ENCODE measurements at places on chromosomes 12 and 14.

DNA sequence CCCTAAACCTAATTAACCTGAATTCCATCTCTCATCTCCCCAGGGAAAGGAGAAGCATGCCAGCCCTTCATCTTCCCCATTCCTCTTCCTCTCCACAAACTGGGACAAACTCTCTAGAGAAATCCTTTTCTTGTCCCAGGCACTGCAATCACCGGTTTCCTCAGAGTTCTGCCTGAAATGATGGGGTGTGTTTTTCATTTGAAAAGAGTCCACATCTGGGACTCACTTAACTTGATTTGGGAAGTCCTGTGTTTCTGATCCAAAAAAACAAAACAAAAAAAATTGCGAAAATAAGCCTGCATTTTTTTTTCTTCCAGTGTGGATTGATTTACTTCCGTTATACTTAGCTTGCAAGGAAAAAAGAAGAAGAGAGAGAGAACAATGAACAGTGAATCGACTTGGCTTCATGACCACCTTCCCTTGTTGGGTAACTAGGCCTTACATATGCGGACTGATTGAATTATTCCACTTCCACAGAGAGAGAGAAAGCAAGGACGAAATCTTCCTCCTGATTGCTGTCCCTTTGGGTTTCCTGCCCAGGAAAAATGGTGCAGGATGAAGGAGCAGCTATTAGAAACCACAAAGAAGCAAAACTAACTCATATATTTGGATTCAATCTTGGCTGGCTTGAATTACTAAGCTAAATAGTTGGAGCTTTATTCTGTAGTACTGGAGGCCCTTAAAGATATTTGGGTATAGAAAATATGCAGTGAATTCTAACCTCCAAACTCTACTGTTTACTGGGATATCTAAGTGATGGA lies 506.2 kb upstream of the TBX3 start:
- no peak for DNase-seq

GRCh38 chr12:25324861-25325260 lies 74.1 kb upstream of the KRAS start:
- DNase-seq: no peak

GRCh38 chr14:39310051-39310450 lies 76.3 kb downstream of the MIA2 start:
- DNase-seq: no peak

GRCh38 chr14:30621354-30621939 lies 672 bp upstream of the SCFD1 start:
- no peak for DNase-seq

DNA sequence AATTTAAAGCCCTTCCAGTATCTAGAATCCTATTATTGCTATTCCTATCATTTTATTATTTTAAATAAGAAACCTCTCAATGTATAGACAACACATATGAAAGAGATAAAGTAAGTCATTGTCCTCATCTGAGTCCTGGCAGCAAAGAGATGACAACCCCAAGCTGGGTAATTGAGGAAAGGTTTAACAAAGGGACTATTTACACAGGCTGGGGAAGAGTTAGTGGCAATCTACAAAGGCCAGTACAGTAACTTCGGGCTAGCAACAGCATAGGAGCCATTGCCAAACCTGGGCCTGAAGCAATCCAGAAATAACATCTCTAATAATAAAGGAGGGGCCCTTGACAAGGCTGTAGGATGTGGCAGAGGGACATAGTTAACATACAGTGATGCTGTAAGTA lies 11.2 kb downstream of the PDE6H start:
- DNase-seq: no peak

DNA sequence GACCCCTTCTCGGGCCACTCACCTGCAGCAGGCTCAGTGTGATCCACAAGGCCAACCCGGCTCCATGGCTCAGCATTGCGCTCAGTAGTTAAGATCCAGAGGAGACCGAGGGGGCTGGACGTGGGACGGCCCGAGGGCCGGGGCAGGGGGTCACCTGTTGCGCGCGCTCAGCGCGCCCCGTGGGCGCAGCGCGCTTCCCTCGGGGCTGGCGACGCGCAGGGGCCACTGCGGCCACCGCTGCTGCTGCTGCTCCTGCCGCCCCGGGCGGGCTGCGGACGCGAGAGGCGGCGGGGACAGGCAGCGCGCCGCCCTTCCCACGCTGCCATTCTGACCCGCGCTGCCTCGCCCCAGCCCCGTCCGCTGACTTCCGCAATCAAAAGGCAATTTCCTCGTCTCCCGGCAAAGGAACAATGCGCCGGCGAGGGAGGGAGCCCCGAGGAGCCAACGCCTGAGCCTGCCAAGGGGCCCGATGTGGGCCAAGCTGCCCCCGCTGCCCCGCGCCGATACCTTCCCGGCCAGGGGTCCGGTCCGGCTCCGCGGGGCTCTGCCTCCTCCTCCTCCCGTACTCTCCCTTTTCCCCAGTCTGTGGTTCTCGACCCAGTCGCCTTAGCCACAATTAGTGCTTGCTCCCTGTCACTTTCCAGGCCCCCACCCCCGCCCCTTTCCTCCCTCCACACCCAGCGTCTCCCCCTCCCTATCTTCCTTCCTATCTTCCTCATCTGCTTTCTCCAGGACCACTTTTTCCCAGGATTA lies 27.3 kb downstream of the PTPRB start:
- DNase-seq: no peak

GRCh38 chr14:54138024-54138353 lies 181.4 kb upstream of the BMP4 start:
- DNase-seq: no peak

DNA sequence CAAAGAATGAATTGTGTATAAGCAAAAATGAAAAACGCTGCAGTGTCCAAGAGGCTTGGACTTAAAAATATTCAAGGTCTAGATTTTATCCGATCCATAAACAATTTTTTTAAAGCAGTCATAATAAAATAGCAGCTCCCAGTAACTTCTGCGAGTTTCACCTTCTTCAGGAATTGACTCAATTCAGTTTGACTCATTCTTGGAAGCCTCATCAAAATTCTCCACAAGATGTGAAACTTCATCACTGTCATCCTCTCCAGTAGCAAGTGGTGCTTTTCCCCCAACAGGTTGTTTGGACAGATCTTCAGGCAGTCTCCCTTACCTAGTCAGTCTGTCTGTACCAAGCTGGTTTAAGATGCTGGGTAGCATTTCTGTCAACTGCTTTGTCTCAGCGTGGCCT lies 93.5 kb upstream of the FOXG1 start:
- DNase-seq: no peak

DNA sequence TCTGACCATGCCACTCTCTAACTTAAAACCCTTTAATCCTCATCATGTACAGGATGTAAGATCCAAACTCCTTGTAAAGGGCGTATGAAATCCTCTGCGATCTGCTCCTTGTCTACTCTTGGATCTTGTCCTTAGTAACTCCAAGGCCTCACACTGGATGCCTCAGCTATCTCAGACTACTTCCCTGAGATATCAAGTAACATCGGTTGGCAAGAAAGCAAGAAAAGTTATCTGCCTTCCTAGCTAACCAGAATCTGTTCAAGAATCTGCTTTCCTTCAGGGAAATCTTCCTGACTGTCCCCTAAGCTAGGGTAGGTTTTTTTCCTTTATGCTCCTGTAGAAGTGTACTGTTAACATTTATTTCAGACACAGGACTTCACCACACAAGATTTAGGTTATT lies 82.6 kb downstream of the TAOK3 start:
- DNase-seq: no peak

DNA sequence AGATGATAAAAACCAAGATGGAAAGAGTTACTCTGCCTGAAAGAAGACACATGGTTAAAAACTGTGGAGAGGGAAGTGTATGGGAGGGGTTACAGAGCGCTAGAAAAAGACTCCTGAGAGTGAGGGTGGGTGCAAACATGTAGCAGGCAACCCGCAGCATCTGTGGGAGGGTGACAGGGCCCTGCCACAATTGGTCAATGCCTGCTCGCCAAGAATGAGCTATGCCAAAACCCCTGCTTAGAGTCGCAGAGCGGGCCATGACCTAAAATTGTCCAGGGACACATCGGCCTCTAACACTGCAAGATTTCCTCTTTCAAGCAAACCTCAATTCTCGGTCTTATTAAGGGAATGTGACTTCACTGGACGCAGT lies 700 bp downstream of the PRKAG1 start:
- no peak for DNase-seq

- no peak for DNase-seq
Observed at GRCh38 chr12:113880326-113880725, 85.8 kb downstream of the RBM19 start.

- DNase-seq: no peak
Observed at GRCh38 chr12:49515266-49515665, 23.6 kb upstream of the KCNH3 start.

- no peak for DNase-seq
Observed at GRCh38 chr14:96629558-96630222, 127.5 kb downstream of the PAPOLA start.

DNA sequence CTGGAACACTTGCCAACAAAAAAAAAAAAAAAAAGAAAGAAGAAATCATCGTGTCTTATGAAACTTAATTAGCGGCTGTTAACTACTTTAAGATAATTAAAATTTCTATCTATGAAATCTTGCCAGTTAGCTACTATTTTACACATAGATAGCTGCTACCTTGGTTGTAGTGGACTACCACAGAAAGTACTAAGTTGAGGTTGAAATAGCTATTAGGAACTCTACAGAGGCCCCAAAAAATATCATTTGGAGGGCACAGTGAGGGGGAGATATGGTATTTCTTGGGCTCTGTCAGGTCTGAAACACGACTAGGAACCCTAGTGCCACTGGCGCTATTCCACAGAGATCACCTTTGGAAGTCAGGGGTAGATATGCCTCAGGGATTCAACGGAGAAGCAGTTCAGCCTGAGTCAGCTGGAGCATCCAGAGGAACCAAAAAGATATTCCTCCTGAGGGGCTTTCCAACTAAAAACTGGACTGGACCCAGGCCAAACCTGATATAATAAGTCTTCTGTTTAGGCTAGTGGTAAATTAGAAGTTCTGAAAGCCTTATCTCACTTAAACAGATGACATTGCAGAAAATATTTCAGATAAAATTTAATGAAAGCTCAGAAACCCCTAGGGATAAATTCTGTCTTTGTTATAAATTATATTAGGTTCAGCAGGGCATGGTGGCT lies 126.1 kb downstream of the EPS8 start:
- no peak for DNase-seq

DNA sequence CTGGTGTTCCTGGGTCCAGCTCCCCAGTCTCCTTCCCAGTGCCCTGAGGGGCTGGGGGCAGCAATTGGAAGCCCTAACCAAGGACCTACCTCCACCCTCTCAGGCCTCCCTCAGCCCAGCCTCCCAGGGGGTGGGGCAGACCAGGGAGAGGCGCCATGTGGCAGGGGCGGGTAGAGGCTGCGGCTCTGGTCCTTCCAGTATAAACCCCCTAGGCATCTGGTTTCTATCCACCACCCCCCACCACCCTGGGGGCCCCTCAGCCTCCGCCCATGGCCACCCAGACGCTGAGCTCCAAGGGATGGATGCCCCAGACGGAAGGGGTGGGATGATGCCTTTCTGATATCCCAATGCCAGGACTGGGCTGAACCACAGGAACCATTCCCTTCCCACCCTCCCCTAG lies 2.8 kb upstream of the SP7 start:
- DNase-seq: no peak

DNA sequence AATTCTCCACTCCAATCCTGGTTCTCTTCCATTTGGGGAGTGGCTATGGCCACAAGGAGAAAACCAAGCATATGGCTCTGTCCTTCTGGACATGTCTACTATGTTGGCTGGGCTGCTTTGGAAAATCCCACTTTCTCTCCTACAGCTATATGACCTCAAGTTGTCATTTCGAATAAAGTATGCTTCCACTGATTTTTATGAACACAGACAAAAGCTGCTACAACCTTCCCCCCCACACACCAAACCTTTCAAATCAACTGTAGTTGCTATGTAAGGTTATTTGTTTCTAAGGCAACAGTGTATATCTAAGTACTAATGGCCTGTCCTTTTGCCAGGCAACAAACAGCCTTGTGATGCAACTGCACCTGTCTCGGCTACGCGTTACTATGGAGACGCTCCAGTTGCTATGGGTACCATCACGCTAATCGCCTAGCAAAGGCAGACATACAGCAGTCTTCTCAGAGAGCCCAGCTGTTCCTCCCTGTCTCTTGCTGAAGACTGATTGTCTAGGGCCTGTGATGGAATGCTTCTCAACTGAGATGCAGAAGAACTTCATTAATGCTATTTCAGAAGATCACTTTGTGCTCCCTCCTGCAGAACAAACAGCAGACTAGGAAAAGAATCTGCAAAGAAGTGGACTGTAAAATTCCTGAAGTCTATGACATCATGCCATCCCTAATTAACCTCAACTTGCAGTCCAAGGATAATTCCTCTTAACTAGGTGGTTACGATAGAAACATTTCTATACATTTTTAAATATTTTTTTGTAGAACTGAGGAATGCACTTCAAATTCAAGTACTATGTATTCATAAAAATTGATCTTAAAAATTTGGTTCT lies 67.6 kb downstream of the FOXN3 start:
- DNase-seq: no peak

DNA sequence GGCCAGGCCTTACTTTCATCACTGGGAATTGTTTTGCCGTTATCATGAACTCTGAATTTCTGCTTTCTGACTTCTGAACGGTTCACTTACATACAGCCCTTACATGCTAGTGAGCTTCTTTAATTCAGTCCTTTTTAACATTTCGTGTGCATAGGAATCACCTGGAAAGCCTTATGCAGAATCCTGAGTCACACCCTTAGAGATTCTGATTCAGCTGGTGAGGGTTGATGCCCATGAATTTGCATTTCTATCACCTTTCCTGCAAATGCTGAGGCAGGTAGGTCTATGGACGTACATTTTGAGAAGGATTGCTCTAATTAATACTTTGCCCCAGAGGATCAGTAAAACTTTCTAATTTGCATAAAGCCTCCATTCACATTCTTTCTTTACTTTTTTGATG lies 44.0 kb downstream of the PPHLN1 start:
- no peak for DNase-seq

- no peak for DNase-seq
Observed at GRCh38 chr12:98738539-98738938, 93.4 kb downstream of the APAF1 start.

DNA sequence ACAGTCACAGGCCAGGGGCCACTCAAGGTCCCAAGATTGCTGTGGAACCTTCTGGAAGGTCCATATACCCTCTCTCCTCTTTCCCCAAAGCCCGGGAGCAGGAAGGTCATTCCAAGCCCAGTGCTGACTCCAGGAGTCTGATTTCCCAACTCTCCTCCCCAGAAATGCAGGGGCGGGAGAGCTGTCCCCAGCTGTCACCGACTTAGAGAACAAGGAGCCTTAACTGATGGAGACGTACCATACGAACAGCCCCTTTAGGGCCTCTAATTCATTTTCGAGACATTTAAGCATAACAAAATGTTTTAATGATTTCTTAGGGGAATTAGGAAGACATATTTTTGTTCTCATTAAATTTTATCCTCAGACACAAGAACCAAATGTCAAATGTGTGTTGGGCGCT lies 99.2 kb downstream of the PHETA1 start:
- DNase-seq: no peak

GRCh38 chr14:66322564-66322963 lies 163.6 kb upstream of the CCDC196 start:
- DNase-seq: no peak

- no peak for DNase-seq
Observed at GRCh38 chr12:92530706-92531105, 172.1 kb upstream of the PLEKHG7 start.

- peak; percentile 10 for DNase-seq
Observed at GRCh38 chr12:110355073-110355472, 48.4 kb downstream of the ANAPC7 start.
